Activated T-helper 2 cell treated with anti-CD3 and anti-CD28 coated beads, Interferon-gamma antibody, Interleukin-2, Interleukin-4, amounts not matched to agents 10 μg/mL and 5 μg/mL and 100 μg/mL, durations not matched to agents 14 hours and 24 hours and 36 hours (primary cell): ENCODE measurements at places on chromosomes 1 and 21. TPM values are rescaled to one million over a fixed set of nuclear protein-coding genes. Genes with fewer than 3 reads are reported as not detected.

- H3K4me3 ChIP-seq, result no peak overlapping the region
- no peaks in the 10 kb centered on the region for H3K36me3 ChIP-seq
- H3K27me3 ChIP-seq, result no peaks in the 10 kb centered on the region
- no peaks in the 10 kb centered on the region for H3K4me1 ChIP-seq
Measured at GRCh38 chr1:96222701-96223100, 498.9 kb upstream of the PTBP2 start.

Gene IFNGR2
- 14.5 and 16.2 TPM in 2 replicates for total RNA-seq

Gene COL6A2
- total RNA-seq, result 2.2 TPM in 2 replicates

Gene GJB3
- total RNA-seq, result not detected in 2 replicates

- no peaks in the 10 kb centered on the region for H3K36me3 ChIP-seq
- no peak for DNase-seq
- H3K27ac ChIP-seq, result no peak within 1 kb of the TSS
- H3K4me3 ChIP-seq, result no peak within 1 kb of the TSS
- H3K4me1 ChIP-seq, result no peaks in the 10 kb centered on the region
Measured at GRCh38 chr1:153203130-153203529, at the start of gene LELP1. LELP1 (plus strand) TSS chr1:153203430; CDS start chr1:153204708, 1,278 bp downstream.

DNA sequence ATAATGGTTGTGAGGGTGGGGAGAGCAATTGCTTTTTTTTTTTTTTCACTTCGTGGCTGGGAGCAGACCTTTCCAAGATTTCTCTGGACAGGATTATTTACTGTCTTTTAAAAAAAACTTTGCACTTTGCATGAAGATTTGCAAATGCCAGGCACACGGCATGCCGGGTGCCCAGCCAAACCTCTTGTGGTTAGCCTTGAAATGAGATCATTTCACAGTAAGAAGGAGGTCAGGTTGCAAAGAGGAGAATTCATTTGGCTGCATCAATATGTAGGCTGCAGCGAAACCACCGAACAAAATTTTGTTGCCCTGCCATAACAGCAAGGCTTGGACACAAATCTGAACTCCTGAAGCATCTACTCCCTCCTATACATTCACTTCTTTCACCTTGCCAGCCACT is 36.5 kb upstream of the KCND3 start:
- no peak overlapping the region for H3K27ac ChIP-seq
- no peak overlapping the region for H3K4me3 ChIP-seq
- no peaks in the 10 kb centered on the region for H3K27me3 ChIP-seq
- no peaks in the 10 kb centered on the region for H3K4me1 ChIP-seq
- DNase-seq, result no peak
- H3K36me3 ChIP-seq, result no peaks in the 10 kb centered on the region

GRCh38 chr1:26130695-26131094 is 19.1 kb downstream of the PDIK1L start:
- H3K36me3 ChIP-seq, result no peaks in the 10 kb centered on the region
- H3K27ac ChIP-seq, result no peak overlapping the region
- peaks cover 30% of the 10 kb centered on the region for H3K4me1 ChIP-seq
- DNase-seq, result no peak
- H3K27me3 ChIP-seq, result no peaks in the 10 kb centered on the region
- no peak overlapping the region for H3K4me3 ChIP-seq
